ENCODE measurements at places on chromosomes 1 and 21. TPM values are rescaled to one million over a fixed set of nuclear protein-coding genes. Genes with fewer than 3 reads are reported as not detected.

DNA sequence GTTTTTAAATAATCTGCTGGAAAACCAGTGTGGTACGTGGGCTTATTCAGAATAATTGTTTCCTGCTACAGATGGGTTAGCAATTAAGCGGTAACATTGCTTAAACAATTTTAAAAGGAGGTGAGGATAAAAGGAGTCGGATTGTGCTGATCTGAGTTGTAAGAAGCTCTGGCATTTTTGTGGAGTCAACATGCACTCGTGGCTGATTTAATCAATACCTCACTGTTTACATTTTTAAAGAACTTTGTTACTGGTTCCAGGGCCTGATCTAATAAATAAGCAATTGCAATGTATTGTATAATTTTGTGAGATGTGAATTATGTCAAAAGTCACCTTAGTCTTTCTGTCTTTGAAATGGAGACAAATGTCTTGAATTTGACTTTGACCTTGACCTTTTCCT, 474.0 kb downstream of the SETD4 start:
- no peak for DNase-seq

- DNase-seq, result no peak
Observed at GRCh38 chr1:211732293-211732980, 57.0 kb upstream of the NEK2 start.

PGLYRP3 gene
- not detected for total RNA-seq

DNA sequence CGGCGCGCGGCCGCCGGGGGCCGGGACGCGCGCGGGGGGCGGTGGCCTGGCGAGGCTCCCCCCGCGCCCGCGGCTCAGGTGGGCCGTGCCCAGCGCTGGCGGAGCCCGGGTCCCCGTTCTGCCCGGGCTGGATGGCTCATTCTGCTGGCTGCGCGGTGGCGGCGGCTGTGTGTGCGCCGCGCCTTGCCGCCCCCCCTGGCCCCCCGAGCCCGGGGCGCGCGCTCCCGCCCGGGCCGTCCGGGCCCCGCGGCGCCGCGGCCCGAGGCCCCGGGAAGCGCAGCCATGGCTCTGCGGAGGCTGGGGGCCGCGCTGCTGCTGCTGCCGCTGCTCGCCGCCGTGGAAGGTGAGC, at the start of gene EPHB2:
Gene EPHB2 (plus strand): TSS at position 139 of the 349 bp plus-strand sequence. CDS start 144 bp downstream, at position 283.
- DNase-seq, result no peak

ADORA1 gene
- 5.2 TPM for total RNA-seq

TEDDM1 gene
- total RNA-seq, result not detected

DNA sequence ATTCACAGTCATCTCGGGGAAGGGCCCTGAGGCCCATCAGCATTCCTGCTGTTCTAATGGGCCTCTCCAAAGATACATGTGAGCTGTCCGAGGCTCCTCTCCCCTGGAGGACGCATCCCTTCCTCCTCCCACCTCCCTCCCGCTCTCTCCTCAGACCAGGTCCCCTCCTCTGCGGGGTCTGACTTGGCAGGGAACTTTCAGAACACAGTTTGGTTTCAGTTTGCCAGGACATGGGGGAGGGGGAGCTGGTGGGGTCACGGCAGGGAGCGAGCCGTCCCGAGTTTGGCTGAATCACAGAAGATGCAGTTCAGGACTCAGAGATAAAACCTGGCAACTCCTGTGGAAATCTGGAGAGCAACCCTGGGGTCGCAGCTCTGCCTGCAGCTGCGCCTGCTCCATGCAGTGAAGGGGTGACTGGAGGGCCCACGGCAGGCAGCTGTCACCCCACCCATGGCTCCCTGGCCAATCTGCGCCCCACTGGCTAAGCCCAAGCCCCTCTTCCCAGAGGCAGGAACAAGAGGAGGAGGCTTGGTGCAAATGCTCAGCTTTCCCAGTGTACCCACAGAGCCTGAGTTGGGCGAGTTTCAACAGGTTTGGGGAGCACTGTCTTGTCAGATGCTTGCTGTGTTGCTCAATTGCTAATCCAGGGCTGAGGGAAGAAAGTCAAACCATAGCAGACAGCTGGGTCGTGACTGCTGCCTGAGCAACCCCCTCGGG, 5.7 kb downstream of the WNT4 start:
- peak; percentile 56 for DNase-seq
